ENCODE measurements at places on chromosomes 4 and X. TPM values are rescaled to one million over a fixed set of nuclear protein-coding genes. Genes with fewer than 3 reads are reported as not detected.

TLR7 gene
- not detected for total RNA-seq

POU4F2 gene
- not detected for total RNA-seq

USP26 gene
- total RNA-seq: not detected

GAGE12J gene
- total RNA-seq: not detected

PROM1 gene
- under 0.01 TPM for total RNA-seq

KLHL2 gene
- total RNA-seq: 15.2 TPM

MAGEA9B gene
- total RNA-seq: not detected

CT45A6 gene
- total RNA-seq: not detected

OSTC gene
- 99.0 TPM for total RNA-seq

PPP2R2C gene
- total RNA-seq: 1.2 TPM

SLC10A6 gene
- 1.2 TPM for total RNA-seq

CXCL6 gene
- 3.6 TPM for total RNA-seq

ZXDB gene
- 16.8 TPM for total RNA-seq

ASB9 gene
- 2.6 TPM for total RNA-seq

PPP1R2C gene
- not detected for total RNA-seq

SH3D19 gene
- 39.3 TPM for total RNA-seq

RBMXL3 gene
- total RNA-seq: not detected

TMEM255A gene
- 0.35 TPM for total RNA-seq
